ENCODE measurements at places on chromosomes 1 and 21.

GRCh38 chr1:156721131-156721530, 7.1 kb upstream of the METTL25B start:
- no peak for DNase-seq

DNA sequence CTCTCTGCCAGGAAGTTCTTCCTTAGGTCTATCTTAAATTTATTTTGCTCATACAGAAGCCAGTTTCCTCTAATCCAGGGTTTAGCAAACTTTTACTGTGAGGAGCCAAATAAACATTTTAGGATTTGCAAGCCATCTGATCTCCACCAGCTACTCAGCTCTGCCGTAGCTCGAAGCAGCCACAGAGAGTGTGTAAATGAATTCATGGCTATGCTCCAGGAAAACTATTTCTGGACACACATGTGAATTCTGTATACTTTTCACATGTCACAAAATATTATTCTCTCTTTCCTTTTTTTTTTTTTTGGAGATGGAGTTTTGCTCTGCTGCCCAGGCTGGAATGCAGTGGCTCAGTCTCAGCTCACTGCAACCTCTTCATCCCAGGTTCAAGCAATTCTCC, 13.4 kb upstream of the AGTRAP start:
- DNase-seq, result no peak

DNA sequence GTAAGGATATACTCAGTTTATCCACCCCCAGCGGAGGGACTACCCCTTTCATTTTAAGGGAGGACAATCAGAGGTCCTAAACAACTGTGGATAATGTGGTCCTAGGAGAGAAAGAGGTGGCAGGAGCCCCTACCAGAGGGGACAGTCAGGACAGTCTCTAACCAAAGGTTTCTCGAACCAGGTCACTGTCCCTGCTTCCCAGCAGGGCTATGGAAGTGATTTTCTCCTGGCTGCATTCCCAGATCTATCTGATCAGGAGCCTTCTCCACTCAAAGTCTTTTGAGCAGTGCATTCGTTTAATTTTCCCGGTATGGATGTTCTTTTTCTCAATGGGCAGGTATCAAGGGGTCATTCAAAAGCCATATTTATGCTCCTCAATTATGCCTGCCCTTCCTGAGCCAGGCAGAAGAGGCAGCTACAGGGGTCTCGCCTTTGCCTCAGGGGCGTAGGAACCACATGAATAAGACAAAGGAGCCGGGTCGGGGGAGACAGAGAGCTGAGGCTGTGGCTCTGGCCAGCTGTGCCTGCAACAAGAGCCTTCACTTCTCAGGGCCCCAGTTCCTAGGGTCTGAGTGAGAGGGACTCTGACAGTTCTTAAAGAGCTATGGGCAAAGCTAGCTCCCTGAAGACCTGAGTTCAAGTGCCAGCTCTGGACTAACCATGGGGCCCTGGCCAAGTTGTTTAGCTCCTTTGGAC, 62.5 kb upstream of the DMRTB1 start:
- no peak for DNase-seq

DNA sequence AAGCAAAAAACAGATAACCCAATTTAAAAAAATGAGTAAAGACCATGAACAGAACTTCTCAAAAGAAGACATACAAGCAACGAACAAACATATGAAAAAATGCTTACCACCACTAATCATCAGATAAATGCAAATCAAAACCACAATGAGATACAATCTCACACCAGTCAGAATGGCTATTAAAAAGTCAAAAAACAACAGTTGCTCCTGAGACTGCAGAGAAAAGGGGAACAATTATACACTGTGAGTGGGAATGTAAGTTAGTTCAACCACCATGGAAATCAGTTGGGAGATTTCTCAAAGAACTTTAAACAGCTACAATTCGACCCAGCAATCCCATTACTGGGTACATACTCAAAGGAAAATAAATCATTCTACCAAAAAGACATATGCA, 131.6 kb downstream of the PTGER3 start:
- DNase-seq, result no peak

DNA sequence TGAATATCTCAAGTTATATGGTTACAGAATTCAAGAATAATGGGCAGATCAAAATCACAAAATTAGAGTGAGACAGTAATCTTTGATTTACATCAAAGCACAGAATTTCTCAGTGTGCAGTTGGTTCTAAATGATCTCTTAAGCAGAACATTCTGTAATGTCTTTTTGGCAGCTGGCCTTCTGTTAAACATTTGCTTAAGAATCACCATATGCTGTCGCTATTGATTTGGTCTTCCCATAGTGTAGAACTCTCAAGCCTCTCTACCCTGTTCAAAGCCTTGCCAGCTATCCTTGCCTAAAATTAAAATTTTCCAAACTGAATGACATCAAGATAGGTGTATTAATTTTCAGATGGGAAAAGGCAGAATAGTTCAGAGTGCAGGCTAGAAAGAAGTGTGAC, 38.9 kb upstream of the ERO1B start:
- peak; percentile 37 for DNase-seq

GRCh38 chr21:44838039-44838895, 20.4 kb upstream of the SUMO3 start:
- no peak for DNase-seq

DNA sequence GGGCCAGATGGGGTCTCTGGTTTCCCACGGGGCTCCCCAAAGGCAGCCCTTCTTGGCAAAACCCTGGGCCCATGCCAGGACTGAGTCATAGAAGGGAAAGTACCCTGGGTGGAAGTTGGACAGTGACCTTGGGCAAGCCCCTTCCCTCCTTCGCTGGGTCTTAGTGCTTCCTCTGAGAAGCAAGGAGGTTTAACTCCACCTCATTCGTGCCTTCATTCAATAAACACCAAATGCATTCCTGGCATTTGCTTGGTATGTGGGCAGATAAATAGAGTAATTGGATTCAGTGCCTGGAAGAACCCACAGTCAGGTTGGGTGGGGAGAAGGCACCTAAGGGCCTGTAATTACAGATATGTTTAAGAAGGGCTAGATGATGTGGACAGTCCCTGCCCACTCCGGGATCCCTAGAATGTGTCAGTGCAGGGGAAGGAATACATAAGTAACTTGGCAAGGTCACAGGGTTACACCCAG, 36.3 kb upstream of the CITED4 start:
- DNase-seq, result no peak

DNA sequence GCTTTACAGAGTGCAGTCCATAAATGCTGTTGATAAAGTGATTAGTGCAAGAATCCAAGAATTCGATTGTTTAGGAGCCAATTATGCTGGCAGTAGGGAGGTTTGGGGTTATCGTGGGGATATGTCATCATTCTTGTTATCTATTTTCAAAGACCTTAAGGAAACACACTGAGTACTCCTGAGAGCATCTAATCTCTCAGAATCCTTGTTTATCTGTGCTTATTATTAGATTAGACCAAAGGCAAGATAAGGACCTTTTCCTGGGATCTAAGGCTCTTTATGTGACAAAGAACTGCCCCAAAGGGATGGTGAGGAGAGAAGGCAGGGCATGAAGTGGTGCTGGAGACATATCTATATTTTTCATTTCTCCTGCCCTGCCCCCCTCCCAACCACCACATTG, 139.1 kb downstream of the TSEN15 start:
- no peak for DNase-seq

DNA sequence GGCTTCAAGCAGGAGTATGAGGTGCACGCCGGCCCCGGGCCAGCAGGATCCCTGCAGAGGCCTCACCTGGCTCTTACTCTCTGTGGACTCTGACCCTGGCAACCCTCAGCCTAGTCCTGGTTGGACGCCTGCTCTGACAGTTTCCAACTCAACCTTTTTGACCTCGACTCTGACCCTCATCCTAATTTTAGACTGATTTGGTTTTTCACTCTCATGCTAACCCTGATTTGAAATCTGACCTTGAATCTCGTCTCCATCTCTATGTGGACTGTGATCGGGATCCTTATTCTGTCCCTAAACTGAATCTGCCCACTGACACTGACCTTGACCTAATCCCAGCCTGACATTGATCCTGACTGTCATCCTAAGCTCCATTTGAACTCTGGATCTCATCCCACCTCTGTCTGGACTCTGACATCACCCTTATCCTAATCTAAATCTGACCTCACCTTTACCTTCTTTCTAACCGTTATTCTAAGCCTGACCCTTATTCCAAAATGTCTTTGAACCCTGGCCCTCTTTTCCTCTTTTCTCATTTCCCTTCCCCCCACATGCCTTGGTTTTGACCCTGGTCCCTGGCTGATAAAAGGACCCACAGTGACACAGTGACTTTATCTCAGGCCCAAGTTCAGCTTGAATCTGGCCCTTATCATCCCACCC, 67.8 kb downstream of the PTPRU start:
- no peak for DNase-seq

DNA sequence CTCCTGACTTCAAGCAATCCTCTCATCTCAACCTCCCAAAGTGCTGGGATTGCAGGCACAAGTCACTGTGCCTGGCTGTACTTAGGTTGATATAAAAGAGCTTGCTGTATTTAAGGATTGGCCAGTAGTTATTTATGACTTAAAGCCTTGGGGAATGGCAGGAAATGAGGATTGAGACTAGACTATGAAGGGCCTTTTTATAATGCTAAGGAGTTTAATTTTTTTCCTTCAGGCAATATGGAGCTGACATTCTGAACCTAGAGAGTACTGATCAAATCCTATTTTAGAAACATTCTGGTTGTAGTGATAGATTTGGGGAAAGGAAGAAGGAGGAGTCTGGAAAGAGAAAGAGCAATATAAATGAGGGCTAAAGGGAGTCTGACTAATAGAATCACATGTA, 44.7 kb downstream of the MSH4 start:
- DNase-seq, result no peak

- peak; percentile 81 for DNase-seq
Observed at GRCh38 chr1:24828887-24829192, 83.6 kb downstream of the CLIC4 start.
